ENCODE measurements at places on chromosomes 3 and 15.

GRCh38 chr15:40061212-40061901, 22.4 kb upstream of the SRP14 start:
- DNase-seq, result no peak

- no peak for DNase-seq
These were observed 10.7 kb downstream of the DET1 start for GRCh38 chr15:88535607-88536313.

DNA sequence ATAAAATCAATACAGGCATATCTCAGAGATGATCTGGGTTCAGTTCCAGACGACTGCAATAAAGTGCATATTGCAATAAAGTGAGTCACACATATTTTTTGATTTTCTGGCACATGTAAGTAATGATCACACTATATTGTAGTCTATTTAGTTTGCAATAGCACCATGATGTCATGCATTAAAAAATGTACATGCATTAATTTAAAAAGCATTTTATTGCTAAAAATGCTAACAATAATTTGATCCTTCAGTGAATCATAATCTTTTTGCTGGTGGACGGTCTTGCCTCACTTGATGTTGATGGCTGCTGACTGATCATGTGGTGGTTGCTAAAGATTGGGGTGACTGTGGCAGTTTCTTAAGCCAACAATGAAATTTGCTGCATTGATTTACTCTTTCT, 511.1 kb downstream of the OTOL1 start:
- no peak for DNase-seq

DNA sequence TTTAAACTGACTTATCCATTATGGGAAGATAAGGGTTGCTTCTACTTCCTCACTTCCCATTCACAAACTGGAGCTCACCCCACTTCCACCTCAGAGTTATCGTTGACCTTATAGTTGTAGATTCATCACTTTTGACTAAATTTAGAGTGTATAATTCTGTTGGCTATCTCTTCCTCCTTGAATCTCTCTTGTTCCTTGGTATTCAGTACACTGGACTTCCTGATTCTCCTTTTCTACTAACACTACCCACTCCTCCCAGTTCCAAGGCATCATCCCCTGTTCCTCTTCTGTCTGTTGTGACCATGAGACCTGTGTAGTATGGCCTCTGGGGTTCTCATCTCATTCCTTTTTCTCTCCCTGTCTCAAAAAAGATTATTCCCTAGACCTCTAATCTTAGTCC, 5.9 kb upstream of the GPR87 start:
- no peak for DNase-seq

DNA sequence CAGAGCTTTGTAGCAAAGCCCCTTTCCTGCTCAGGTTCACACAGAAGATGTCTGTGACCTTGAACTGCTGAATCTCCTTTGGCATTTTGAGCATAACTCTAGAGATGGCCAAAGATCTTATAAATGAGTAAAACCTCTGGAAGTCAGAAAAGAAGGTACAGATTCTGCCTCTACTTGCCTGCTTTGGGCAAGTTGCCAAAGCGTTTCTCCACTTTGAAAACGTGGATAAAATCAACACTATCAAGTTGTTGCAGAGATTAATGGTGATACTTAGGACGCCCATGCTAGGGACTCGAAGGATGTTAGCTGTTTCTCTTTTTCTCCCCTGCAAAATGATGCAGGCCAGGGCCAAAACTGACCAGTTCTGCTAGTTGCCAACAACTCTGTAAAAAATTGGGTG, 68.0 kb upstream of the CMTM7 start:
- DNase-seq, result peak; percentile 61

GRCh38 chr3:194333212-194333980, 17.7 kb downstream of the CPN2 start:
- peak; percentile 94 for DNase-seq

DNA sequence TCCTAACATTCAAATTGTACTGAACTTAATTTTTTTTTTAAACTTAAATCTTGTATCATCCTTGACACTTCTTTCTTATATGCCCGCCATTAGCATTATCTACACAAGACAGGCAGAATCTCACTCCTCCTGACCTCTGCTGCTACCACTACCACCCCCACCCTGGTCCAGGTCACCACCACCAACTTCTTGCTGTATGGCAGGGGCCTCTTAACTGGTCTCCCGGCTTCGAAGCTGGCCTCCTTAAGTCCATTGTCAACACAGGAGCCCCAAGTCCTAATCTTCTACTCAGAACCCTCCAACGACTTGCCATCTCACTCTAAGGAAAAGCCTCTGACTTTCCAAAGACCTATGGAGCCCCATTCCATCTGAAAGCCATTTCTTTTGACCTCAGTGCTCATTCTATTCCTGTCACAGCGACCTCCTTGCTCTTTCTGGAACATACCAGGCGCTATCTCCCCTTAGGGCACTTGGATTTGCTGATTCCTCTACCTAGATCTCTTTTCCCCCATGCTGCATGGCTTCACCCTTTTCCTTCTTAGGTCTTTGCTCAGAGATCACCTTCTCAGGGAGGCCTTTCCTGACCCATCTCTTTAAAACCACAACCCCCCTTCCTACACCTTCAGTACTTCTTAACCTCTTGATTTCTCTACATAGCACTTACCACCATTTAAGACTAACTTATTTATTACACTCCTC, 2.6 kb downstream of the PRC1 start:
- no peak for DNase-seq

DNA sequence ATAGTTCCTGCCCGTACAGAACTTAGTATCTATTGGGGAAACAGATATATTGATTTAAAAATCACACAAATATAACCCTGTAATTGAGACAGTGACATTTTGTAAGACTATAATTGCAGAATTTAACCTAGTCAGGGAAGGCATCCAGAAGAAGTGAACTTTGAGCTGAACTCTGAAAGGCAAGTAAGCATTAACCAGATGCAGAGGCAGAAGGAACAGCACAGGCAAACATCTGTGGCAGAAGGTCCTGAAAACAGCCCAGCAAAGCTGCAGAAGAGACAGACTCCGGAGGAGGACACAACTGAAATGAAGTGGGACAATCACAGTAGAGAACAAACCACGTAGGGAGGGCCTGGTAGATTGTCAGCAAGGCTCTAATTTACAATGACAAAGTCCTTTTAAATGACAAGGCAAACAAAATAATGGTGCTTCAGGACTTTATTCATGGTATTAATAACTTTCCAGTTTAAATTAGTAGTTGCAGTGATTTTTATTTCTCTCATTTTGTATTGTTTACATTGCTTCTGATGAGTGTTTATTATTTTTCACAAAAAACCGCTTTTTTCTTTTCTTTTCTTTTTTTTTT, 14.5 kb downstream of the BCL2A1 start:
- no peak for DNase-seq

DNA sequence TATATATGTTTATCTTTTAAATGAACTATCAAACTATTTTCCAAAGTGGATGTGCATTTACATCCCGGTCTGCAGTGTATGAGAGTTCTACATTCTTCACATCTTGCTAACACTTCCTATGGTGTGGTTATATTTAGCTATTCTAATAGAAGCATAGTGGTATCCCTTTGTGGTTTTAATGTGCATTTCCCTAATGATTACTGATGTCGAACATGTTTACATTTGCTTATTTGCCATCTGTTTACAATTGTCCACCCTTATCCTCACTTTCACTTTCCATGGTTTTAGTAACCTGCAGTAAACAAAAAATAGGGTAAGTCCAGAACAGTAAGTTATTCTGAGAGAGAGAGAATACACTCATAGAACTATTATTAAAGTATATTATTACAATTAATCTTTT, 360.5 kb upstream of the NAALADL2 start:
- no peak for DNase-seq

DNA sequence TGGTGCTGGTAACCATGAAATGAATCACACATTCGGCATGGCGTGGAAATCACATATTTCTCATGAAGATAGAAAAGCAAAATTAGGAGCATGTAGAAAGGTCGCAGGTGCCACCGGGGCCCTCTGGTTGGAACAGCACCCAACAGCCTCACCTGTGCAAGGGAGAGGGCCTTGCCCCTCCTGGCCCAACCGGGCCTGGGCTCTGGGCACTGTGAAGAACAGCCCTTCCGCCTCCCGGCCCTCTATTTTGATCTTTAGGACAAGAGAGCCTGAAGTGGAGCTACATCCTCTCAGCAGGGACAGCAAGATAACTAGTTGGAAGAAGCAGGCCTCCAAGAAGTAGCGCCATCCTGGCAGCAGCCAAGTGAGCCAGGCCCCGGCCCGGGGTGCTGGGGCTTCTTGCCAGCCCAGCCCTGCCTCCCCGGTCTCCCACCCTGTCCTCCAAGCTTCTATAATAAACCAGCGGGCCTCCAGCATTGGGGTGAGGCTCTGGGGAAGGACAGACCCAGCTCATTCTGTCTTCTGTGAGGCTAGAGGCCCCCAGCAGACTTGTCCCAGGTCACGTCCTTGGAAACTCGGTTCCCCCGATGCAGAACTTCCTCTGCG, 46.1 kb upstream of the FGD5 start:
- DNase-seq, result no peak

DNA sequence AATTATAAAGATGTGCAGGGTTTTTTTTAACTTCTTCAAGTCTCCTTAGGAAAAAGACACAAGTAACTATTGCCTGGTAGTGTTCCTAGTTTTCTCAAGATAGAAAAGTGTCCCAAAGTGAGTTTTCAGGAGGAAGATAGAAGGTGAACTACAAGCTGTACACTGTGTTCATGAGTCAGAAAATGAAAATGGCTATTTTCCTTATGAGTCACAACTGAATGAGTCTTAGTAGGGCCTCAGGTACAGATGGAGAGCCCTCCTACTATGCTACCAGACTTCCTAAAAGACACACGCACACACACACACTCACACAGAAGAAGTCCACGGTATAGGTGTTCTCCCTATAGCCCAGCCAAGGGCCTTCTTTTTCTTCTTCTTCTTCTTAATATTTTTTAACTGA, 3.1 kb downstream of the MYO1E start:
- DNase-seq, result no peak

- no peak for DNase-seq
These were observed 68.0 kb upstream of the ARL8B start for GRCh38 chr3:5054098-5054497.

DNA sequence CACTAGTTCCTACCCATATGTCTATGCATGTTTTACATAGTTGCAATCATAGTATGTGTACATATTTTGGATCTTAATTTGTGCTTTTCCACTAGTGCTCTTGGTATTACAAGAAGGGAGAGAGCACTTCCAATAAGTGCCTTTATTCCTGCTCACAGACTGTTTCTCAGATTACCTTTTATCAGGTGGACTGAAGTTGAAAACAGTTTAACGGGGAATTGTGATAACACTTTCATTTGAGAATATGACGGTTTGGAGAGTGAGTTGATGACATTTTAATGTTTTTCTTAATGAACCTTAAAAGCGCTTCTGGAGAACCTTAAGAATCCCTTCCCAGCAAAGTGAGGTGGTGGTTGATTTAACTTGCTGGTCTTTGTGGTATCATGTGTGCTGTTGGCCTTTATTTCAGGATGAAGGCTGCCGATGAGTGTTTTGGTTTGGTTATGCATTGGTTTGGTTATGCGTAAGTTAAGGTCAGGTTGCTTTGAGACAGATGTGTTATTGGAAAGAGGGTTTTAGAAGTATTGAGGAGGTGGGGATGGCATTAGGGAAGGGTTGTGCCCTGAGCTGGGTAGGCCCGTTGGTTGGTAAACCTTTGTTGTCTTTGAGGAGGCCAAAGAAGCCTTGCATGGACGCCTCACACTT, 2.8 kb downstream of the EDEM1 start:
- DNase-seq, result no peak

DNA sequence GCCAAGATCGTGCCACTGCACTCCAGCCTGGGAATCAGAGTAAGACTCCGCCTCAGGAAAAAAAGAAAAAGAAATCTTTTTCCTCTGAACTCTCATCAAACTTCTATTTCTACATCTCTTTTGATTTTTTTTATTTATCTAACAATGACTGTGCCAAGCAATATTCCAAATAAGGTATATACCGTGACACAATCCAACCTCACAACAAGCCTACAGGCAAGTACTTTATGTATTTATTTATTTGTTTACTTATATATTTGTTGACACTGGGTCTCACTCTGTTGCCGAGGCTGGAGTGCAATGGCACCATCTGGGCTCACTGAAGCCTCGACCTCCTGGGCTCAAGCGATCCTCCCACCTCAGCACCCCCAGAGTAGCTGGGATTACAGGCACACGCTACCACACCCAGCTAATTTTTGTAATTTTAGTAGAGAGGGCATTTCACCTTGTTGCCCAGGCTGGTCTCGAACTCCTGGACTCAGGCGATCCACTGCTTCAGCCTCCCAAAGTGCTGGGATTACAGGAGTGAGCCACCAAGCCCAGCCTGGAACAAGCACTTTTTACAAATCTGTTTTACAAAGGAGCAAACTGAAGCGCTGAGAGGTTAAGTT, 94.9 kb upstream of the CHD2 start:
- DNase-seq, result no peak

GRCh38 chr3:193917158-193917557, 218.8 kb upstream of the HES1 start:
- DNase-seq, result no peak

GRCh38 chr15:24269923-24270322, 405.7 kb upstream of the NPAP1 start:
- no peak for DNase-seq

- no peak for DNase-seq
These were observed 26.5 kb downstream of the ATP6V1A start for GRCh38 chr3:113773381-113773780.

GRCh38 chr15:78306176-78306774, 6.9 kb upstream of the SKIC8 start:
- DNase-seq, result no peak

- peak; percentile 24 for DNase-seq
These were observed 30.1 kb downstream of the POPDC2 start for GRCh38 chr3:119630128-119630879.

GRCh38 chr15:67025719-67026609, 39.4 kb upstream of the SMAD3 start:
- no peak for DNase-seq

DNA sequence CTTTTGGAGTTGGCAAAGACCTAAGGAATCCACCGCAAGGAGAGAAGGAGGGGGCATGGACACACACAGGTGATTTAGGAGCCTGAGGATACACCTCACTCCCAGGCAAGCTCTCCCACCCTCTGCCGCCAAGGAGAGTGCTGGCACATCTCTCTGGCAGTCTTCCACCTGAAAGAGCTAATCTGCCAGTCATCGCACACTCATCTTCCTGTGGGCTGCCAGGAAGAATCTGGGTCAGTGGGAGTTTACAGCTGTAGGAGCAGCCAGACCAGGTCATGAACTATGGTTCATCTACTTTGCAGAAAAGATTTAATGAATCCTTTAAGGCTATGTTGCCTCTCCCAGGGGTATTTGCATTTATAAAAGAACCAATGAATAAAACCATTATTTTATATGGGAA, 170.6 kb upstream of the TSC22D2 start:
- no peak for DNase-seq

- DNase-seq, result no peak
These were observed 245.0 kb upstream of the ADAMTS9 start for GRCh38 chr3:64932666-64933342.

GRCh38 chr3:146532406-146532805, 12.0 kb downstream of the PLSCR1 start:
- no peak for DNase-seq

- no peak for DNase-seq
These were observed 18.1 kb upstream of the MUC4 start for GRCh38 chr3:195829897-195830254.

GRCh38 chr15:68732451-68732850, 88.2 kb downstream of the ANP32A start:
- no peak for DNase-seq

- no peak for DNase-seq
These were observed 43.8 kb downstream of the TRAK1 start for GRCh38 chr3:42134867-42135464.
